Activated CD4-positive, alpha-beta T cell treated with anti-CD3 and anti-CD28 coated beads, Interleukin-2, amount 10 ng/mL, durations not matched to agents 7 days and 5 days (primary cell): ENCODE measurements at places on chromosomes 2 and 18. TPM values are rescaled to one million over a fixed set of nuclear protein-coding genes. Genes with fewer than 3 reads are reported as not detected.
A peak's percentile ranks its signal among the peaks of the same experiment; 100 is the strongest.

DNA sequence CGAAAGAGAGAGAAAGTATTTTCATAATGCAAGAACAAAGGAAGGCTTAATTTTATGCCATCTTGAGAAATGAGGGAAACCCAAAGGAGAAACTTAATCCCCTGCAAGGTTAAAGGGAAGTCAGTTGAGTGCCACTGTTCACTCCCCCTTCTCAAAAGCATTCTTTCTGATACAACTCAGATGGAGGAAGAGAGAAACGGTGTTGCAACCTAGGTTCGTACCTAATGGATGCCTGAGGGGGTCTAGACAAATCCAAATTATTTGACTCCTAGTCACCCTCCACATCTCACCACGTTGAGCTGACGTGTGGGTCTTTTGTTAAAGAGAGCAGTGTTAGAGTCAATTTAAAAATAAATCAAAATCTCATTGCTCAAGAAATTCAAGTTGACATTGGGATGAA, 52.6 kb upstream of the UNC80 start:
- DNase-seq: no peak
- no peak overlapping the region for H3K27ac ChIP-seq
- H3K4me3 ChIP-seq: no peak overlapping the region
- no peaks in the 10 kb centered on the region for H3K27me3 ChIP-seq

DNA sequence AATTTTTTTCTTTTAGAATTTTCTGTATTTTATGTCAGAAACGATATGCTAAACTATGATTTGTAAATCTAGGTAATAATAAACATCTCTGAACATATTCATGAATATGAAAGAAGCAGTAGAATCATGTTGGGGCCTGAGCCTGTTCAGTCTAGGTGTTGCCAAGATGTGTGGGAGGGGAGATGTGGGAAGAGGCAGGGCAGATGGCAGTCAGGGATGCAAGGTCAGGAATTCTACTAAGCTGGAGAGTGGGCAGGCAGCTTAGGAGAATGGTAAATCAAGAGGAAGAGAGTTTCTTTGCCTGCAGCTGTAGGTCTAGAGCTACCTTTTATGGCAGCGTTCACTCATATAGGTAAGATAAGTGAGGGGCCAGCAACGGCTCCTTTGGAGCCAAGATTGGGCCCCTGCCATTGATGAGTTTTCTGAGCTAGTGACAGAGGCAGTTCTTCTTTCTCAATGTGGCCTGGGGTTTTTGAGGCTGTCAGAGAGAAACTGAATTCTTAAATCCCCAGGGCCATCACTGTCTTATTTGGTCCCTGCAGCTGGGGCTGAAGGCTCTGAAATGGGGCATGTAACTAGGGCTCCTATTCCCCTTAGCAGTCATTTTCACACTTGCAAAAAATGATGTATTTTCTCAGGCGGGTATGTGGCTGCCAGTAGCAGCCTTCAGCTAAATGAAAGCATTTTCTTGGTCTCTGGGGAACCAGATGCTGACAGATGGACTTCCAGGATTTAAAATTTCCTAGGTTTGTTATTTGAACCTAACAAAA, 232.8 kb downstream of the PIK3C3 start:
- DNase-seq: no peak
- H3K36me3 ChIP-seq: no peaks in the 10 kb centered on the region
- no peak overlapping the region for H3K4me3 ChIP-seq
- H3K4me1 ChIP-seq: no peaks in the 10 kb centered on the region

DNA sequence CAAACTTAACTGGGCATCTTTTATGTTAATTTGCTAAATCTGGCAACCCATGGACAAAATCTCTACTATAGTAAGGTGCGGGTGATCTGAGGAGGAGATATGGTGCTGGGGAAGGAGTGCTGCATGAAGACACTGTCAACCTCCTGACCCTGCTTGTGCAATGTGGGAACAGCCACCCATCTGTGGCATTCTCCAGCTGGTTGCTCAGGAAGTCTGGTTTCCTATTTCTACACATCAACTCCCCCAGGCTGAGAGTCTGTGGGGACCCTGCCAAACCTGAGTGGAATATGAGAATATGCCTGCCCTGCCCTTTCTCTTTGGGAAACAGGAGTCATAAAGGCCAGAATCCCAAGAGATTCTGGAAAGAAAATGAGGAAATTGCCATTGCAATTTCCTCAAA, 60.1 kb upstream of the PAX3 start:
- no peak overlapping the region for H3K4me3 ChIP-seq
- no peak overlapping the region for H3K27ac ChIP-seq
- no peaks in the 10 kb centered on the region for H3K4me1 ChIP-seq
- DNase-seq: no peak

- no peak overlapping the region for H3K27ac ChIP-seq
- DNase-seq: peak; percentile 25
- H3K27me3 ChIP-seq: peaks cover 23% of the 10 kb centered on the region
- H3K36me3 ChIP-seq: no peaks in the 10 kb centered on the region
Observed at GRCh38 chr18:12652861-12653401, 5.0 kb downstream of the SPIRE1 start.

DNA sequence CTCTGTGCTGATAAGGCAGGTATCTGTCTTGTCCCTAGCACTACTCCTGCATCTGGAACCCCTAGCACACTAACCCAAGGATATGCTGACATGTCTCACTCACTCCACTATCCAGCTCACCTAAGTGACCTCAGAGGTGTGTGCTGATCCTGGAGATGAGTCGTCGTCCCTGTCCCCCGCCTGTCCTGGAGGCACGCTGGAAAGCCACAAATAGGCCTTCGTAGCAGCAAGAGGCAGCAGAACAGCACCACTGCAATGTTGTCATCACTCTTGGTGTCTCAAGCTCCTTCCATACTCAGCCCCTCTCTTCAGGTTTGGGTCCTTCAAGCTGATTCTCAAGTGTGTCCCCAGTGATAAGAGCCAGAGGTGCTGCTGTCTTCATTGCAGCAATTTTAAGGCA, 73.0 kb upstream of the ITGA6 start:
- DNase-seq: no peak
- H3K4me3 ChIP-seq: no peak overlapping the region
- peaks cover 2% of the 10 kb centered on the region for H3K27me3 ChIP-seq
- H3K36me3 ChIP-seq: no peaks in the 10 kb centered on the region

- H3K36me3 ChIP-seq: no peaks in the 10 kb centered on the region
- DNase-seq: no peak
- H3K4me3 ChIP-seq: no peak overlapping the region
- H3K4me1 ChIP-seq: no peaks in the 10 kb centered on the region
- peaks cover 8% of the 10 kb centered on the region for H3K27me3 ChIP-seq
- peak overlapping the region; percentile 1 for H3K27ac ChIP-seq
Observed at GRCh38 chr2:85907671-85908157, 18.9 kb upstream of the ST3GAL5 start.

DNA sequence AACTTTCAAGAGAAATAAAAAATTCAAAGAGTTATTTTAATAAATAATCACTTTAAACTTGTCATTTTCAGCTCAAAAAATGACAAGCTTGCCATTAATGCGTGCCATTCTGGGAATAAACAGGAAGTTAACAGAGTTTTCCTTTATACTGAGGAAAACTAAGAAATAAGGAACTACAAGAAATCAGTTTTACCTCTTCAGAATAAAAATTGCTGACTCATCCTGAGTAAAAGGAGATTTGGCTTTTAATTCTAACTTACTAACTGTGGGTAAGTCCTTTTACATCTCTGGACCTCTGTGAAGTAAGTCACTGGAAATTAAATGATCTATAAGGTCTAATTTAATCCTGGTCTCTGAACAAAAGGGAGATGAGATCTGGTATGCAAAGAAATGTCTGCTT, 16.1 kb downstream of the CEBPZ start:
- no peaks in the 10 kb centered on the region for H3K27me3 ChIP-seq
- peak overlapping the region; percentile 41 for H3K27ac ChIP-seq
- no peak overlapping the region for H3K4me3 ChIP-seq
- DNase-seq: no peak

DNA sequence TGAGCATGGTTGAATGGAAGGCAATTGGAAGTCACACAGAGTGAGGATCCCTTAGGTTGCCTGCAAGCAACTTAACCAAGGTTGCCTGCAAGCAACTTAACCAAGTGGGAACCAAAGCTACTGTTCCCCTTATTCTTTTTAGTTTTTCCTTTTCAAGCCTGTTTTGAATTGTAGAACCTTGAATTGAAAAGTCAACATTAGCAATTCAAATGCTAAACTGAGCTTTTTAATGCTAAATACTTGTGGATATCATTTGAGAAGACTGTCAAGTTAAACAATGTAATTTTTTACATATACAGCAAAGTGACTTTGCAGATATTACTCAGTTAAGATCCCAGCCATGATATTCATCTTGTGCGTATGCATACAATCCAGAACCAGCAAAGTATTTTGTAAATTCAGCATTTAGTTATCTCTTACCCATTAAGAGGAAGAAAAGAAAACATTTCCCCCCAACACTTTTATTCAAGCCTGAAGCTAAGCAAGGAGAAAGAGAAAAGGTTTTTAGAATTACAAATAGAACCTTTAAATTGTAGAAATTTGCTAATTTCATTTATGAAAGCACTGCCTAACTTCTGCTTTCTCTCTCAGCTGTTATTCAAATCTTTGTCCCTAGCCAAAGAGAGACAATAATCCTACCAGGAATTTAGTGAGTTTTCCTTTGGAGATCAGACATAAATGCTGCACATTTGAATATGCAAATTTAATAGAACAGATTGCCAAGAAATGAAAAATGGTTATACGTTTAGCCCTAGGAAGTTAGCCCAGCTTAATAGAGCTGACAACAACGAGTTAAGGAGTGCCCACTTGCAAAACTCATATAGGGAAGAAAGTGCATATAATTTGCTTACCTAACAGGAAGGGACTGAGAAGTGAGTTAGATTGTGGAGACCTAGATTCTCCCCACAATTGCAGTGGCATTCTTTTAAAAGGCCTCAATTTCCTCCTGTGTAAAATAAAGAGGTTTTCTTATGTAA, 643.2 kb upstream of the PIK3C3 start:
- DNase-seq: no peak
- no peak overlapping the region for H3K4me3 ChIP-seq
- no peaks in the 10 kb centered on the region for H3K4me1 ChIP-seq
- H3K36me3 ChIP-seq: no peaks in the 10 kb centered on the region

DNA sequence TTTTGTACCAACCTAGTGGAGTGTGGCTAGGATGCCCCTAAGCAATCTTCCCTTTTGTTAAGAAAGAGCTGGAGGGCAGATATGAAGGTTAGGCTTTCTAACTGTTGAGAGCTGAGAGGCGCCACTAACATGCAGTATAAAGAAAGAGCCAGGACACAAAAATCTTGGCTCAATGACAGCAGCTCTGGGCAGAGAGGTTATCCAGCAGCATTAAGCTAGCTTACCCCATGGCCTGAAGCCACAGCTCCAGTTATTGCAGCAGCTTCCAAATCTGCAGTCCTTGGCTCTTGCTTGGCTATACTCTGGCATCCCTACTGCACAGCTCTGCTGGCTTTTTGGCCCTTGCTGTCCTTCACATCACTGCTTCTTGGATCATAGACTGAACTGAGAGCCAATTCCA, 213.4 kb downstream of the GPD2 start:
- H3K4me3 ChIP-seq: no peak overlapping the region
- DNase-seq: no peak
- H3K4me1 ChIP-seq: no peaks in the 10 kb centered on the region
- H3K27ac ChIP-seq: no peak overlapping the region
- no peaks in the 10 kb centered on the region for H3K36me3 ChIP-seq

GRCh38 chr2:112920923-112921532, 10.1 kb downstream of the IL37 start:
- no peak for DNase-seq
- no peaks in the 10 kb centered on the region for H3K36me3 ChIP-seq
- H3K27ac ChIP-seq: no peak overlapping the region
- no peak overlapping the region for H3K4me3 ChIP-seq

- no peaks in the 10 kb centered on the region for H3K36me3 ChIP-seq
- H3K27me3 ChIP-seq: peaks cover 60% of the 10 kb centered on the region
- H3K4me3 ChIP-seq: no peak overlapping the region
- no peak for DNase-seq
- peaks cover 5% of the 10 kb centered on the region for H3K4me1 ChIP-seq
Observed at GRCh38 chr2:119431976-119432850, 559 bp downstream of the TMEM37 start.

- DNase-seq: no peak
- no peaks in the 10 kb centered on the region for H3K36me3 ChIP-seq
- no peaks in the 10 kb centered on the region for H3K4me1 ChIP-seq
- no peak overlapping the region for H3K4me3 ChIP-seq
- H3K27ac ChIP-seq: no peak overlapping the region
Observed at GRCh38 chr18:42801706-42802105, 313.8 kb downstream of the RIT2 start.

DNA sequence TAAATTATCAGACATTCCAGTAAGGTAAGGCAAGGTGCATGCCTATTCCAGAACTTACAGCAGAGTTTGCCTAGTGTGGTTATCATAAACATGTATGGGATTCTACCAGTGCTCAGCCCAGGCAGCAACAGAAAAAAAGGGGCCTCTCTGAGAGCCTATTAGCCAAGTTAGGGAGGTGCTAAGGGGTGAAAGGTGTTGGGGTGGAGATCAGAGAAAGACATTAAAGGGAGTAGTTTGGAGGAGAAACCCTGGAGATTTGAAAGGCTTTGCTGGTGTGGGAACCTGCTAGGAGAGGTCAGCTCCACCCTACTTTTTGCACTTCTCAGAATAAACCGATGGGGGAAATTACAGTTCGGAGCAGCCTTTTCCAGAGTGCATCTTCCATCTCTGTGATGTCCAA, 2.9 kb downstream of the ARPC2 start:
- H3K27ac ChIP-seq: peak overlapping the region; percentile 94
- DNase-seq: peak; percentile 18
- H3K4me3 ChIP-seq: peak overlapping the region; percentile 100
- H3K27me3 ChIP-seq: no peaks in the 10 kb centered on the region

GRCh38 chr2:40039549-40039948, 260.5 kb upstream of the THUMPD2 start:
- H3K36me3 ChIP-seq: no peaks in the 10 kb centered on the region
- H3K27ac ChIP-seq: no peak overlapping the region
- no peak for DNase-seq

DNA sequence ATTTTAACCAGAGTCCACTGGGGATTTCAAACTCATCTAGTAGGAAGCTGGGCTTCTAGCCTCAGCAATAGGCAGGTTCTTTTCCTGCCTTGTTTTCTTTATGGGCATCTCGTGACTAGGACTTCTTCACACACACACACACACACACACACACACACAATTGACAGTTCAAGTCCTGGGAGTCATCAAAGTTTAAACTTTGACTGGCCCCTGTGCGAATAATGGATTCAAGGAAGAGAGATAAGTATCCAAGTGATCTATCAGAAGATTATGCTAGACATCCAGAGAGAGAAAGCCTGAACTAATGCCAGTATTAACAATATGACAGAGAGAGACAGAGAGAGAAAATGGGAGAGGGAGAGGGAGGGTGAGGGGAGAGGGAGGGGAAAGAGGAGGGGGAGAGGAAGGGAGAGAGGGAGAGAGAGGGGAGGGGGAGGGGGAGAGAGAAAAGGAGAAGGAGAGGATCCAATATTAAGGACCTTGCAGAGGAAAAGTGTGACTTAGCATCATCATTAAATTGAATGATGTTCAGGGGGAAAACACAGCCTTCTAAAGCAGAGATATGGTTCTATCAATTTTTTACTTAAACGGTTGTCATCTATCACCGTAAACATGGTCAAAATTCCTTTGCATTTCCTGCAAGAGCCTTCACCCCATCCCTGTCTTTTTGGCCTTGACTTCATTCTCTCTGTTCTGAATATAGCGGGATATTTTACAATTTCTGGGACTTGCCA, 327.6 kb upstream of the ZEB2 start:
- H3K4me1 ChIP-seq: no peaks in the 10 kb centered on the region

- peaks cover 5% of the 10 kb centered on the region for H3K36me3 ChIP-seq
- H3K27me3 ChIP-seq: peaks cover 21% of the 10 kb centered on the region
- peak overlapping the region; percentile 88 for H3K4me3 ChIP-seq
- peak; percentile 83 for DNase-seq
Observed at GRCh38 chr2:148645539-148646230, 1.1 kb downstream of the EPC2 start.

PDE11A gene
- not detected for total RNA-seq

ABCG8 gene
- total RNA-seq: not detected

CFAP53 gene
- 0.56 TPM for total RNA-seq

NETO1 gene
- total RNA-seq: not detected

RFTN2 gene
- total RNA-seq: not detected

CFAP210 gene
- total RNA-seq: not detected

SH3RF3 gene
- total RNA-seq: 0.08 TPM

CRACDL gene
- total RNA-seq: 0.22 TPM
